A549 treated with DMSO at 1 μM for 4 hours (cell line): ENCODE measurements at places on chromosomes 1 and 21. TPM values are rescaled to one million over a fixed set of nuclear protein-coding genes. Genes with fewer than 3 reads are reported as not detected.

The ADORA1 gene
- total RNA-seq, result 0.62 to 1.5 TPM (median 1.3 TPM) in 5 replicates

The PGLYRP3 gene
- not detected in 5 replicates for total RNA-seq

The CD5L gene
- total RNA-seq, result not detected in 5 replicates

The IVL gene
- 0.04 to 0.07 TPM in 2 of 5 replicates, not detected in the others for total RNA-seq

The CLIC6 gene
- 0.05 to 0.08 TPM (median 0.07 TPM) in 5 replicates for total RNA-seq
